ENCODE measurements at places on chromosomes 7 and 10.

- H3K4me3 ChIP-seq = no peak overlapping the region
- no peaks in the 10 kb centered on the region for H3K36me3 ChIP-seq
- peak; percentile 45 for DNase-seq
These were observed 158.5 kb upstream of the RHEB start for GRCh38 chr7:151678227-151678604.

- no peak for DNase-seq
- H3K4me1 ChIP-seq = peaks cover 3% of the 10 kb centered on the region
- H3K27ac ChIP-seq = no peak overlapping the region
- H3K4me3 ChIP-seq = no peak overlapping the region
These were observed 90.6 kb upstream of the PDCD4 start for GRCh38 chr10:110781139-110781538.

GRCh38 chr10:75542906-75543305 lies 111.5 kb downstream of the LRMDA start:
- H3K27me3 ChIP-seq = no peaks in the 10 kb centered on the region
- peak; percentile 79 for DNase-seq
- H3K4me3 ChIP-seq = no peak overlapping the region
- no peaks in the 10 kb centered on the region for H3K4me1 ChIP-seq

DNA sequence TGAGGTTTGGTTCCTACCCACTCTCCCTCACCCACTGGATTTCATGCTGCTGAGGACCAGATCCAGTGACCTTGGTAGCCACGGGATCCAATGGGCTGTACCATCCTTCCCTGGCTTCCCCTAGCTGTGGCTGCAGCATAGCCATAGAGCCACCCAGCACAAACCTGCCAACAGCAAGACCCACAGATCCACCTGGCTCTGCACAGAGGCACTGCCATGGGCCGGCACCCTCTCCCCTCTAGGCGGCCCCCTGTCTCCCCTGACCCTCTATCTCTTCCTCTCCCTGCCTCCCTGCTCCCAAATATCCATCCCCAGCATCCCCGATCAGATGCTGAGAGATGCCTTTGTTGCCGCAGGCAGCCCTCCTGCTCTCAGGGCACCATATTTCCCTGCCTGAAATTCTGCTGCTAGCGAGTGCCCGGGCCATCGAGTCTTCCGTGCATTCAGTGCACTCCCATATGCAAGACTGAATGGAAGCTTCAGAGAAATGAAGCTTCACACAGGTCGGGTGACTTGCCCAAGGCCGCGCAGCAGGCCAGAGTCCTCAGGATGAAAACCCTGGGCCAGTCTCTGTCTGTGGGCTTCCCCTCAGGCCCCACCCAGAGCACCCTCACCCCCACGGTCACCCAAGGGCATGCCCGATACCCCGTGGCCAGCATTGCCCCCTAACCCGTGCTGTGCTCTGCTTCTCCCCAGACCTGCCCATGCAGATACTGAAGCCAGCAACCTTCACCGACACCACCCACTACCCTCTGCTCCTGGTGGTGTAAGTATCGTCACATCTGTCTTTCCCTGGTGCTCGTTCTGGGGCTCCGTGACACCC lies 130.8 kb downstream of the PAXIP1 start:
- H3K4me3 ChIP-seq = no peak overlapping the region
- H3K27me3 ChIP-seq = no peaks in the 10 kb centered on the region
- no peaks in the 10 kb centered on the region for H3K36me3 ChIP-seq
- no peak overlapping the region for H3K27ac ChIP-seq
- DNase-seq = peak; percentile 58

GRCh38 chr7:141685285-141686023 lies 16.5 kb downstream of the DENND11 start:
- no peak for DNase-seq
- H3K4me1 ChIP-seq = peaks cover 7% of the 10 kb centered on the region
- H3K36me3 ChIP-seq = no peaks in the 10 kb centered on the region
- no peaks in the 10 kb centered on the region for H3K27me3 ChIP-seq
- H3K27ac ChIP-seq = no peak overlapping the region

GRCh38 chr10:111277661-111278060 lies 200.8 kb downstream of the ADRA2A start:
- H3K4me1 ChIP-seq = no peaks in the 10 kb centered on the region
- no peak for DNase-seq
- no peak overlapping the region for H3K4me3 ChIP-seq

GRCh38 chr10:35225204-35225603 lies 98.6 kb downstream of the CREM start:
- no peak overlapping the region for H3K27ac ChIP-seq
- H3K27me3 ChIP-seq = no peaks in the 10 kb centered on the region
- DNase-seq = no peak
- no peaks in the 10 kb centered on the region for H3K4me1 ChIP-seq
- no peak overlapping the region for H3K4me3 ChIP-seq

DNA sequence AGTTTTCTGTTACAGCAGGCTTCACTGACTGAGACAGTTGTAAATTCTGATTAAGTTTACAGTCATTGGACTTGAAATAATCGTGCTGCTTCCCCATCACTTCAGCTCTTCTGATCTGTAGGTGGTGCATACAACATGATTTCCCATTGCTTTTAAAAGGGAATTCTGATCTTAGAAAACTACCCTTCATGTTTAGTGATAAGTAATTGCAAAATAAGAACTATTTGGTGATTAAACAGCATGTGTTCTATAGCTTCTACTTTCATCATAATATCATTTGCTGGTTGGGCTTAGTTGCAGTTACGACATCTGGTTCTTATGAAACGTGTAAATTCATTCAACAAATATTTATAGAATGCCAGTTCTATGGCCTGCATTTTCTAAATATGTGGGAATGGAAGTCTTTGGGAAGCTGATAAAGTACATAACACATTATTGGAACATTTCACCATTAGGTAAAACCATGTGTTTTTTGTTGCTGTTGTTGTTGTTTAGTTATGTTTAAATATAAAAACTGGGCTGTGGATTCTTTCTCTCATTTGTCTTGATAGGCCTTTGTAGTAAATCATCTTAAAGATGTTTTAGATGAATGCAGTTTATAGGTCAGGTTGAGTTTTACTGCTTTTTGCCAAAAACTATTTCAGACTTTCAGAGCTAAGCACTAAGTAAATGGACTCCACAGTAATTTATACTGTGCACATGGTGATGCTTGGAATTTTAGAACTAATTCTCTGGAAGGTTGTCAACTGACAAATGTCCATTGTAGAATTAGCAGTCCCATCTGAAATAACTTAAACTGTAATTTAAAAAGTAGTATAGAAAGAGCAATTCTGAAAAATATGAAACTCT lies 13.1 kb downstream of the GNAI1 start:
- H3K27ac ChIP-seq = no peak overlapping the region
- H3K4me3 ChIP-seq = no peak overlapping the region
- no peak for DNase-seq
- H3K36me3 ChIP-seq = no peaks in the 10 kb centered on the region
- H3K4me1 ChIP-seq = no peaks in the 10 kb centered on the region
- H3K27me3 ChIP-seq = no peaks in the 10 kb centered on the region

GRCh38 chr7:75054744-75055143 lies 18.9 kb downstream of the RCC1L start:
- H3K27ac ChIP-seq = peak overlapping the region; percentile 96
- no peaks in the 10 kb centered on the region for H3K27me3 ChIP-seq
- DNase-seq = peak; percentile 94
- H3K4me1 ChIP-seq = peaks cover 2% of the 10 kb centered on the region

- DNase-seq = no peak
- H3K4me3 ChIP-seq = no peak overlapping the region
- H3K36me3 ChIP-seq = no peaks in the 10 kb centered on the region
- no peaks in the 10 kb centered on the region for H3K27me3 ChIP-seq
These were observed 1.9 kb downstream of the TSPAN33 start for GRCh38 chr7:129146237-129146979.

GRCh38 chr10:89142590-89142989 lies 64.5 kb downstream of the CH25H start:
- no peaks in the 10 kb centered on the region for H3K27me3 ChIP-seq
- no peak overlapping the region for H3K4me3 ChIP-seq
- H3K27ac ChIP-seq = no peak overlapping the region
- DNase-seq = no peak
- H3K4me1 ChIP-seq = no peaks in the 10 kb centered on the region
- H3K36me3 ChIP-seq = no peaks in the 10 kb centered on the region

GRCh38 chr10:109960682-109961081 lies 37.4 kb upstream of the XPNPEP1 start:
- H3K36me3 ChIP-seq = no peaks in the 10 kb centered on the region
- H3K27me3 ChIP-seq = no peaks in the 10 kb centered on the region
- H3K4me1 ChIP-seq = peaks cover 15% of the 10 kb centered on the region
- no peak overlapping the region for H3K4me3 ChIP-seq

GRCh38 chr7:42868480-42868879 lies 43.4 kb downstream of the C7orf25 start:
- H3K27me3 ChIP-seq = no peaks in the 10 kb centered on the region
- H3K36me3 ChIP-seq = no peaks in the 10 kb centered on the region
- no peak for DNase-seq
- peaks cover 4% of the 10 kb centered on the region for H3K4me1 ChIP-seq
- H3K4me3 ChIP-seq = no peak overlapping the region

DNA sequence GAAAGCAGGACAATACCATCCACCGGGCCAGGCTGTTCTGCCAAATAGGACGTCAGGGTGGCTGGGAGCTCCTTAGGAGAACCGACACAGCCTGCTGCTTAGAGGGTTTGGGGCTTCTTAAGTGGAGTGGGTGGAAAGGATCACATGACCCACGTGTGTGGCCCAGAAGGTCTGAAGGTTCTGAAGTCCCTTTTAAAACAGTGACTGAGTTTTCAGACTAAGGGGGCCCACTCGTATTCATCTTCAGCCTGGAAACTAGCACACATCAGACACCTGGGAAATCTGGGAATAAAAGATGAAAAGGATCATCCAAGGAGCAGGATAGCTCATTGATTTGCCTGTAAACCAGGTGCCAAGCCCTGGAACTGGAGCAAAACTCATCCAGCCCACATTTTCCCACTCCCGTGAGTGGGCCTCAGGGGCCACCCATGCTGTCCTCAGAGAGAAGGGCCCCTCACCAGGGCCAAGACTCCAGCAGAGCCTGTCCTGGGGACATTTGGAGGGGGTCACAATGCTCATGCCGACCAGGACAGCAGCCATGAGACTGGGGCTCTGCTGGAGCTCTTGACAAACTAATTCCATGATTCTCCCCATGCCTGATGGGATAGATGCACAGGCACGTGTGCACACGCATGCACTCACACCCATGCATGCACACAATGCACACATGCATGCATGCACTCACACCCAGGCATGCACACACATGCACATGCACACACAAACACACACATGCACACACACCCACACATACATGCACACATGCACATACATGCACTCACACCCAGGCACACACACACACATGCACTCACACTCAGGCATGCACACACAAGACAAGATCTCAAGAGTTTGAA lies 168.8 kb upstream of the PPP2R2D start:
- H3K27ac ChIP-seq = no peak overlapping the region
- H3K36me3 ChIP-seq = no peaks in the 10 kb centered on the region
- H3K4me3 ChIP-seq = no peak overlapping the region
- no peaks in the 10 kb centered on the region for H3K27me3 ChIP-seq

DNA sequence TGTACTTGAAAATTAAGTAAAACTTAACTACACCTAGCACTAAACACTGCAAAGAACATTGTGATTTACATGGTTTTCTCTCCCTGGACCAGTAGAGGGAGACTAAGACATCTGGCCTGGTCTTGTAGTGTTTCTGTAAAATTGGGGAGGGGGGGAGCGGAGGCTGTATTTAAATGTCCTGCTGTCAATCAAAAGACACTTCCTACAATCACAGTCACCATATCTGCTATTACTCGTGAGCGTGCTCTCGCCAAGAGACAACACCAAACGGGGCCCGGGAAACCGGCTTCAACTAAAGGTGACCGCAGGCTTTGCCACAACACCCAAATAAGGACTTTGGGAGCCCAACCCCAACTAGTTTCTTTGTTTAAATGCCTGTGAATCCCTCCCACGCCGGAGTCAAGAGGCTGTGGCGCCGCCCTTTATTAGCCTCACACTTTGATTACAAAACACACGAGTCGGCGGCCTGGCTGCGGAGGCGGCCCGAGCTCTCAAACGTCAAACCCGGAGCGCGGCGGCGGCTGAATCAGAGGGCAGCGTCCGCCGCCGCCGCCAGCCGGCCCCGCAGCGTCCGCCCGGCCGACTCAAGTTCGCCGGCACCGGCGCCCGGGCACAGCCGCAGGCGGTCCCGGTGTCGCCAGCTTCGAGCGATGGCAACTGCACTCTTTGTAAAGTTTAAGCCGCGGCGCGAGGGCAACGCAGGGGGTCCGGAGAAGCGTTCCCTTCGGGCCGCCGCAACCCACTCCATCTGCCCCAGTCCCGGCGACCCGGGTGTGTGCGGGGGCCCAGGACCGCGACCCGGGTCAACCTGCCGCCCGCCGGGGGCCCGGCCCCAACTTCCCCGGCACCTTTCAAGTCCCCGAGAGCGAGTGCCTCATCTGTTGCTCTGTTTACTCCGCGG lies 1.3 kb downstream of the KDM7A start:
- H3K4me1 ChIP-seq = no peaks in the 10 kb centered on the region
- peak; percentile 96 for DNase-seq

DNA sequence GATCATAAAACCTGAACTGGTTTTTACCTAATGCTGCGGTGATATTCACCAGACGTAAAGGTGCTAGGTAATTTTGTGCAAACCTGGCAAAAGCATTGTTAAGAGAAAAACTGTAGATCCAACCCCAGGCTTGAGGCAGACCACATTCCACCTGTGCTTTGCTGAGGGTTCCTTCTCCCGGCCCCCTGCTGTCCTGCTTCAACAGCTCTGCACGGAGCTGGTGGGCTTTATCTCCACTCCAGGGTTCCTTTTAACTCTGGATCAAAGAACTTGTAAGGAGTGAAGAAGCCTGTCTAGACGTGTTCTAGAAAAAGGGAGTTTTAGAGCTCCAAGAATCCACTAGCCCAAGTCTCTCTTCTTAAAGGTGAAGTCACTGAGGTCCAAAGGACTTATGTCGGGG lies 87.5 kb upstream of the NMT2 start:
- no peaks in the 10 kb centered on the region for H3K27me3 ChIP-seq
- H3K27ac ChIP-seq = no peak overlapping the region
- DNase-seq = no peak
- H3K4me3 ChIP-seq = no peak overlapping the region
- H3K4me1 ChIP-seq = no peaks in the 10 kb centered on the region

GRCh38 chr7:1933066-1933750 lies 263.1 kb downstream of the ELFN1 start:
- no peaks in the 10 kb centered on the region for H3K27me3 ChIP-seq
- no peaks in the 10 kb centered on the region for H3K4me1 ChIP-seq
- no peak overlapping the region for H3K4me3 ChIP-seq
- DNase-seq = no peak
- H3K36me3 ChIP-seq = no peaks in the 10 kb centered on the region

DNA sequence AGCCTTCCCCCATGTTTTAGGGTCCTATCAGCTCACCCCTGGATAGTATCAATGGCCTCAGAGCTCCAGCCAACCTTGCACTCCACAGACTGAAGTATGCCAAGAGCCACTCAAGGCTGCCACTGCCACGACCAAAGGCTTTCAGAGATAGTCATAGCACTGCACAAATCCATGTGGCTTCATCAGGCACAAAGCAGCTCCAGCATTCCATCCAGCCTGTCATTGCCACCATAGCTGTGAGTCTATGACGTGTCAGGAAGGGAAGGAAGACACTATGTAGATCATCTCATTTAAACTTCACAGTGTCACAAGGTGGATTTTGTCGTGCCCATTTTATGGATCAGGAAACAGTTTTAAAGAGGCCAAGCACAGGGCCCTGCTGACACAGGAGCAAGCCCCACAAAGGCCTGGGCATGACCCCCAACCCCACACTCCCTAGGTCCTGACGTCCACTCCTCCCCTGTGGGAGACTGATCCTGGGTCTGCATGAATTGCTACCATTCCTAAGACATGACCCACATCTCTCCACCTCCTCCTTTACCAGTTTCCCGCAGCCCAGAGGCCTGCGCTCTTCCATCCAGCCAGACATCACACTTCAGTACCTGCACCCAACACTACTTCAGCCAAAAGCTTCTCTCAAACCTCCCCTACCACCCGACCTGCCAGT lies 119.4 kb downstream of the DIP2C start:
- H3K4me3 ChIP-seq = no peak overlapping the region
- DNase-seq = no peak

All from aorta (tissue), 5 donors.